ENCODE measurements at places on chromosomes 7 and 10.

- no peak for DNase-seq
Observed at GRCh38 chr7:92052684-92053083, 81.6 kb downstream of the CYP51A1 start.

- DNase-seq = no peak
Observed at GRCh38 chr10:1308962-1309616, 252.9 kb downstream of the WDR37 start.

GRCh38 chr7:1839701-1840100 is 169.6 kb downstream of the ELFN1 start:
- DNase-seq = no peak

GRCh38 chr10:24210501-24210900 is 1.6 kb downstream of the KIAA1217 start:
- DNase-seq = no peak

GRCh38 chr10:11318826-11319598 is 292.4 kb downstream of the USP6NL start:
- no peak for DNase-seq

- no peak for DNase-seq
Observed at GRCh38 chr7:376306-377079, 86.5 kb downstream of the FOXL3 start.

DNA sequence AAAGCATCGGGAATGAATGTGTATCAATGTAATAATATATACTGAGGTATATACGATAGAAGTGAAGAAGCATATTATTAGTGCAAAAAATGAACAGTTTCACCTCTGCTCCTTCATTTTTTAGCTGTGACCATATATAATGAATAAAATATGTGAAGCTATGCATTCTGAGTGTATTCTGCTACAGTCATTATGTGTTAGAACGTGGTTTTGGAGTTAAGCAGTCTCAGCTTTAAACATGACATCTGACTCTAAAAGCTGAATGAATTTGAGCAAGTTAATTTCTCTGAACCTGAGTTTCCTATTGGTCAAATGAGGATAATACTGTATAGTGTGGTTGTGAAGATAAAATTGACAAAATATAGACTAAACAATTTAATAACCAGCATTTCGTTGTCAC is 358.1 kb downstream of the SUGCT start:
- no peak for DNase-seq

GRCh38 chr7:20892776-20893175 is 106.1 kb upstream of the SP8 start:
- DNase-seq = no peak

GRCh38 chr7:134696261-134696660 is 49.6 kb downstream of the BPGM start:
- DNase-seq = no peak

GRCh38 chr10:12782537-12782936 is 219.0 kb downstream of the CCDC3 start:
- peak; percentile 29 for DNase-seq

- peak; percentile 4 for DNase-seq
Observed at GRCh38 chr10:22372917-22373316, 27.6 kb downstream of the SPAG6 start.

GRCh38 chr7:90843472-90843871 is 247.4 kb downstream of the CDK14 start:
- no peak for DNase-seq

DNA sequence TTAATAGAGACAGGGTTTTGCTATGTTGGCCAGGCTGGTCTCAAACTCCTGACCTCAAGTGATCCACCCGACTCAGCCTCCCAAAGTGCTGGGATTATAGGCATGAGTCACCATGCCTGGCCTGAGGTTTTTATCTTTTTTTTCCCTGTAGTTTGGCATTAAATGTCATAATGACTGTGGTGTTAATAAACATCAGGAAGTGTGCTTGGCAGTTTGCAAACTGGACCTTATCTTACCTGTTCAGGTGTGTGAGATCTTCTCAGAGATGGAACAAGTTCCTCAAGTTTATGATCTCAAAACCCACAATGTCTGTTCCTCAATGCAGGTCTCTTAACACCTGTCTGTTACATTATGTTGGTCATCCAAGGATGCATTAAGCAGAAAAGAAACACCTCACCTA is 80.0 kb downstream of the ARID5B start:
- DNase-seq = no peak

DNA sequence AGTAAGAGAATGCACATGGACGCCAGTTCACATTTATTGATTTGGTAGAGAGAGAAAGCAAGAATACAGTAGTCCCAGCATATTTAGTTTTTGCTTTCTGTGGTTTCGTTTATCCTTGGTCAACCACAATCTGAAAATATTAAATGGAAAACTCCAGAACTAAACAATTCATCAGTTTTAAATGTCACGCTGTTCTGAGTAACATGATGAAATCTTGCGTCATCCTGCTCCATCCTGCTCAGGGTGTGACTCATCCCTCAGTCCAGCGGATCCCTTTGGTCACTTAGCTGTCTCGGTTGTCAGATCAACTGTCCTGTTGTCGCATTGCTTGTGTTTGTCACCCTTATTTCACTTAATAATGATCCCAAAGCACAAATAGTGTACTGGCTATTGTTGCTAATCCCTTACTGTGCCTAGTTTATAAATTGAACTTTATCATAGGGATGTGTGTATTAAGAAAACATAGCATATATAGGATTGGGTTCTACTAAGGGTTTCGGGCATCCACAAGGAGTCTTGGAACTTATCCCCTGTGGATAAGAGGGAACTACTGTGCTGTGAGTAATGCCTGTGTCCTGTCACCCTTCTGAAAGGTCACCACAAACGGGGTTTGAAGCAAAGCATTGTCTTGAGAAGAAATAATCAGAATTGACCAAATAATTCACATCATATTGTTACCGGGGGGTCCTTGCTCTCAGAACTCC is 73.6 kb downstream of the OTUD1 start:
- no peak for DNase-seq

DNA sequence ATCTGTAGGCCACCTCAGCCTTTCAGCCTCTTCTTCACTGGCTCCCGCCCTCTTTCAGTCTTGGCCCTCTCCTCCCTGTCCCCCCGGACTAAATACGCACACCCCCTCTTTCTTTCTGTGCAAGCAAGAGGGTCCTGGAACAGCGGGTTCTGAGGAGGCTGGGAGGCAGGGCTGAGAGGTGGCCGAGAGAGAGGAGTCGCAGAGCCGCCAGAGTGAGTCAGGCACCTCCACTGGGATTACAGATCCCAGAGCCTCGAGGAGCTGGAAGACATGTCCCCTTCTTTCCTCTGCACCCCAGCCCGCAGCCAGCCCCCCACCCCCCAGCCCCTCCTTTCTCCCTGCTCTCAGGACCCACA is 182 bp downstream of the CCDC136 start:
- DNase-seq = no peak

- DNase-seq = no peak
Observed at GRCh38 chr7:139741789-139742344, 35.9 kb downstream of the HIPK2 start.

- no peak for DNase-seq
Observed at GRCh38 chr10:62239994-62240393, 28.6 kb downstream of the RTKN2 start.

- no peak for DNase-seq
Observed at GRCh38 chr10:28913436-28914237, 236.3 kb downstream of the BAMBI start.

- no peak for DNase-seq
Observed at GRCh38 chr10:97582169-97582568, 2.0 kb upstream of the HOGA1 start.

DNA sequence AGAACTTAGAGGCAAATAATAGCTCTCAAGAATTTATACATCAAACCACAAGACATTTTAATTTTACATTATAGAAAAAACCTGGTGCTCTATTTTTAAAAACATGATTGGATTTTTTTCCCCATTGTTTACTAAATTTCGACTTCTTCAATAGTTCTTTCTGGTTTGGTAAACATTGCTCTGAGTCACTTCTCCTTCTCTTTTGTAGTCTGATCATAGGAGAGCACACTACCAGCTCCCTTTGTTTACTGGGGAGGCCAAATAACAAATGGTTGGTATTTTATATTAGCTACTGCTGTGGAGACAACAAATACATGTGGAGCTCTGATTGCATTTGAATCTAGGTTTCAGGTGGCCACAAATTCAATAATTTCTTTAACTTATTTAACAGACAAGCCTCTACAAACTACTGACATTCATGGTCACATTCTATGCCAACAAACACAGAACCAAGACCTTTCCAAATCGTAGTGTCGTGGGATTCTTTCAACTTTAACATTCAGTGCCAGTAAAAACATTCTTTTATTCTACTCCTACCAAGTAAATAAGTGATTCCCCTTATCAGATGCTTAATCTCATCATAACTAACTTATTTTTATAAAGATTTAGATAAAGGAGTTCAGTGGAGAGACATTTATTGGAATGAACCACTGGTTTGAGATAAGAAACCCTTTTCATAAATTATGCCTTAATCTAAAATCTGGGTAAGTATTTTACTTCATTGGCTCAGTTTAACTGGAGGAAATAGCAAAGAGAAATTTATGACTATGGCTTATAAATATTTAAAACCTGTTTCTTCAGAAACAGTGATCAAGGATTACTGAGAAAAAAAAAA is 17.7 kb upstream of the FXYD4 start:
- DNase-seq = no peak

DNA sequence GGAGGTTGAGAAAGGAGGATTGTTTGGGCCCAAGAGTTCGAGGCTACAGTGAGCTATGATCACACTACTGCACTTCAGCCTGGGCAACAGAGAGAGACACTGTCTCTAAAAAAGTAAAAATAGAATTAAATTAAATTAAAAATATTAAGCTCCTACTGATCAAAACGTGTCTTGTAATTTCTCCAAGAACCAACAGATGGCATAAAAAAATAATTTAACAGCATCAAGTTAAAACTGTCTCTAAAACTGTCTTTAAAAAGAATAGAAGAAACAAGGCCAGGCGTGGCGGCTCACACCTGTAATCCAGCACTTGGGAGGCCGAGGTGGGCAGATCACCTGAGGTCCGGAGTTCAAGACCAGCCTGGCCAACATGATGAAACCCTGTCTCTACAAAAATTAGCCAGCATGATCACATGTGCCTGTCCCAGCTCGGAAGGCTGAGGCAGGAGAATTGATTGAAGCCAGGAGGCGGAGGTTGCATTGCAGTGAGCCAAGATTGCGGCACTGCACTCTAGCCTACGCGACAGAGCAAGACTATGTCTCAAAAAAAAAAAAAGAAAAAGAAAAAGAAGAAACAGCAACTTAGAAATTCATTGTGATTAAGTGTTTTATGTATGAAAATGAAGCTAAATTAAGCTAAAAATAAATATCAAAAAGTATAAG is 24.5 kb downstream of the MTPAP start:
- DNase-seq = no peak

GRCh38 chr7:98685541-98685940 is 68.5 kb downstream of the NPTX2 start:
- DNase-seq = no peak

- DNase-seq = no peak
Observed at GRCh38 chr7:104123786-104124185, 84.0 kb downstream of the ORC5 start.

DNA sequence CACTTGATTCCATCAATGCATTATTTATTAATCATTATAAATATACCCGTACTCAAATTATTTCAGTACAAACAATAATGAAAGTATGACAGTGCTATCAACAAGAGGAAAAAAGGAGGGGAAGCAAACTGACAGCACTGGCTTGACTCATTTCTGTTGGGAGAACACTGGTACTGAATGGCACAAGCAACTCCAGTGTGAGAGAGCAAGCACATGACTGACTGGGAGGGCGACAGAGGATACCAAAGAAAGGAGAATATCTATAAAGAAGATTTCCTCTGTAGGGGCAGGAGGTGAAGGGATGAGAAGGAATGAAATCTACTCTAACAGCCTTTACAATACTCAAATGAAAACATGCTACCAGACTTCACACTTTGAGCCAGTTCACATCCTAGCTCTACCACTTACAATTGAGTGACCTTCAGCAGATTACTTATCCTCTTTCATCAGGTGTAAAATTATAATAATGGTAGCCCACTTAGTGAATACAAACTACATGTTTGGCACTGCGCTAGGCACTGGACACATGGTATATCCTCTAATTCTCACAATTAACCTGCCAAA is 1.5 kb downstream of the USP54 start:
- DNase-seq = no peak

GRCh38 chr10:71729161-71729636 is 9.6 kb upstream of the C10orf105 start:
- DNase-seq = peak; percentile 55

GRCh38 chr10:13775786-13776775 is 189.3 kb downstream of the PRPF18 start:
- no peak for DNase-seq

DNA sequence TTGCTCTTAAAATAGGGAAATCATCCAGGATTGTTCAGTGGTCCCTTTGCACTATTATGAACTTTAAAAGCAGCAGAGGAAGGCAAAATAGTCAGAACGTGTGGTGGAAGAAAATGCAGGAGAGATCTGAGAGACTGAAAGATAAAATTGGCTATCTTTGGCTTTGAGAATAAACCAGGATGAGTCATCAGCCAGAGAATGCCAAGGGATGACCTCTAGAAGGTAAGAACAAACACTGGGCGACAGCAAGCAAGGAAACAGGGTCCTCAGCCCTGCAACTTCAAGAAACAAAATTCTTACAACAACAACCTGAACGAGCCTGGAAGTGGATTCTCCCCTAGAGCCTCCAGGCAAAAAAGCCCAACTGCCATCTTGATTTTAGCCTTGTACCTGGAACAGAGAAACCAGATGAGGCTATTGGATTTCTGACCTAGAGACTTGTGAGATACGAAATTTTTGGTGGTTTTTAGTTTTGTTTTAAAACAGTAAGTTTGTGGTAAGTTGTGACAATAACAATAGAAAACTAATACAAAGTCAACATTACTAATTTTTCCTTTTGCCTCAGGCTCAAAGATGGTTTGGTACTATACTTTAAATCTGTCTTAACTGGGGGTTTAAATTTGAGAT is 130.2 kb upstream of the CNTNAP2 start:
- DNase-seq = no peak

- no peak for DNase-seq
Observed at GRCh38 chr10:127411062-127411461, 138.0 kb upstream of the NPS start.

DNA sequence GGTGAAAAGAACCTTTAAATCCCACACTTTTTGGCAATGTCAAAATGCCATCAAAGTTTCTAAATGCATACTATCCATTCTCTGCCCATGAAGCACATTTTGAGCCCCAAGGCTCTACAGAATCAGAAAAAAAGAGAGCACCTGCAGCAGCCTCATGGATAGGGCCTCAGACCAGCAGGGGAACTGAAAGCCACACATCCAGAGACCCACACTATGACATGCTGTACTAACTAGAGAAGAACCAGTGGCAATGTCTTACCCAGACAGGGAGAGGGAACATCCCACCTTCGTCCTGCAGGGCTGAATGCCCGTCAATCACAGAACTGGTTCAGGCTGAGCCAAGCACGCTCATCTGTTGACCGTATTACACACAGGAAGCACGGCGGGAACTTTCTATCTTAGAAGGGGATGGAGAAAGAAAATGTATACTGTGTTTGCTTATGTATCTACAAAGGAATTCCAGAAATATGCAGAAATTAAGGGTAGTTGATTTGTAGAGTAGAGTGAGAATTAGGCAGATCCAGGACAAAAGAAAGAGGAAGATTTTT is 237.2 kb downstream of the GLI3 start:
- DNase-seq = no peak

- DNase-seq = peak; percentile 88
Observed at GRCh38 chr10:21525367-21526187, at the start of gene SKIDA1. Gene SKIDA1, minus strand, starts transcription at chr10:21525682. Its CDS starts 7,860 bp downstream, at chr10:21517822.

All from heart right ventricle (tissue), 16 donors.